Occipital lobe (tissue), 3 donors: ENCODE measurements at places on chromosomes 2 and 18.

DNA sequence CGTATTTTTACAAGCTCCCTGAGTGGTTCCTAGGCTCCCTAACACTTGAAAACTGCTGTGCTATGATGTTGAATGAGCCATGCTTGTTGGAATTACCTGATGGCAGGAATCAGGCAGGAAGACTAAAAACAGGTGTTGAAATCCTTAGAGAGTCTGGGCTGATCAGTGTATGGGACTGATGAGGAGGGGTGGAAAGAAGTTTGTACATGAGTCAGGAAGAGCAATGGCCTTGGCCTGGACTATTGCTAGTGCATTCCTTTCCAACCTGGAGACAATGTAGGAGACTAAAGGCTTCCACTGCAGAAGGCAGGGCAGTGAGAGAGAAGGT is 25.0 kb upstream of the TMBIM1 start:
- DNase-seq = no peak

- DNase-seq = no peak
Measured at GRCh38 chr18:26286008-26286407, 59.8 kb downstream of the TAF4B start.

GRCh38 chr2:176124110-176124946 is 1.8 kb downstream of the HOXD9 start:
- DNase-seq = no peak

DNA sequence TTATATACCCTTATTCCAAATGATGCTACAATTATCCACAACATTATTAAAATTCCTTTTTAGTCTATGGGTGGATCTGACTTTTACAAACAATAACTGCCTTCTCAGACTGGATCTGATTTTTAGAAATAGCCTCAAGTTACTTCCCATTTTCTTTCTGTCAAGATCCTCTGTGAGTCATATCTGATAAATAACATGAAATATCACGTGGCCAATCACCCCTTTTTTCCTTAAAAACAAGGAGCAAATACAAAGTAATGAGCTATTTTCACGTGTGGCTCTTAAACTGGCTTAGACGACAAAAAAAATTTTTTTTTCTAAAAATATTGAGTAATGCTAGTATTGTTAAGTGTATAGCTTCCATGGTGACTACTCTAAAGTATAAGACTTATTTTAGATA is 6.7 kb downstream of the PELI1 start:
- no peak for DNase-seq

GRCh38 chr2:169525434-169525833 is 15.9 kb downstream of the KLHL41 start:
- DNase-seq = no peak

- no peak for DNase-seq
Measured at GRCh38 chr2:111035830-111036441, 84.8 kb upstream of the BCL2L11 start.

- DNase-seq = no peak
Measured at GRCh38 chr2:163173591-163173990, 335.0 kb upstream of the KCNH7 start.

DNA sequence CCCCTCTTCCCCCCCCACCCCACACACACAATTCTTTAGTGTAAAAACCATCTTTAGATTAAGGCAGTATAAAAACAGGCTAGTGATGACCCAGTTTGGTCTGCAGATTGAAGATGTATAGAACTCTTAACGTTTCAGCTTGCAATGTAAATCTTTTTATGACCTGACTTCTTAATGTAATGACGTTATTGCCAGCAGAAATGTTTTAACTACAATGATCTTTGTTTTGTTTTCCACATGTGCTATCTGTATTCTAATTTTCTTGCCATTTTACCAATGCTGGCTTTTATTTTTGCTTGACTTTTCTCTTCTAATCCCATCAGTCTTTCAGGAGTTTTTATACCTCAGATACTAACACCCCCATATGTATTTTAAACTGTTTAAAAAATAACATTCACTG is 25.2 kb downstream of the AGFG1 start:
- DNase-seq = no peak

DNA sequence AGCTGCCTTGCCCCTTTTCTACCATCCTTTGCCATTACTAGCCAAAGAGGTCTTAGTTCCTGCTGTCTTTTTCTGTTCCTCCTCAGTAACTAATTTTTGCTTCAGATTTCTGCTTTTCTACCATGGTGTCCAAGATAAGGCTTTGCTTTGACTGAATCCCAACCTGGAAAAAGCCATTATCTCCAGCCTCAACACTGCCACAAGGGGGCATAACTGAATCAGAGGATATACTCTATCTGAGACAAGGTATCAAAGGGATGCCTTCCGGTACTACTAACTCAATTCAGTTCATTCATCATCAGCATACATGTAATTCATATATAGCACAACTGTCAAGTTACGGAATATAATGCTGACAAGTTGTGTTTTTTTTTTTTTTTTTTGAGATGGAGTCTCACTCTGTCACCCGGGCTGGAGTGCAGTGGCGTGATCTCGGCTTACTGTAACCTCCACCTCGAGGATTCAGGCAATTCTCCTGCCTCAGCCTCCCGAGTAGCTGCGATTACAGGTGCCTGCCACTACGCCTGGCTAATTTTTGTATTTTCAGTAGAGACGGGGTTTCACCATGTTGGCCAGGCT is 11.4 kb downstream of the OSGEPL1 start:
- no peak for DNase-seq

- DNase-seq = no peak
Measured at GRCh38 chr2:95350368-95350767, 52.1 kb upstream of the FAHD2A start.

- no peak for DNase-seq
Measured at GRCh38 chr2:25313711-25314513, 27.8 kb downstream of the DNMT3A start.

DNA sequence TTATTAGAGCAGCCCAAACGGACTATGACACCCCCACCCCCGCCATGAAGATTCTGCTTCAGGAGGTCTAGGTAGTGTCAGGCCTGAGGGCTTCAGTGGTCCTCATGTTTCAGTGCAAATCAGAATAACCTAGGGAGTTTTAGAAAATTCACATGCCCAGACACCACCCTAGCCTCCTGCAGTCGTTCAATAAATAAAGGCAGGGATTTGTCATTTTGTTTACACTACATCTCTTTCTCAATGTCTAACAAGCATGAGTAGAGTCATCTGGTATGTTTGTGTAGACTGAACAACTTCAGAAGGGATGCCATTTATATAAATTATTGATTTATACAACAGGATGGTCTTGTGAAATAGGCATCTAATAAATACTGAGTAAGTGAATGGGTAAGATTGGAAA is 112.1 kb upstream of the SERPINE2 start:
- DNase-seq = no peak

- no peak for DNase-seq
Measured at GRCh38 chr2:57080035-57080434, 896.2 kb downstream of the CCDC85A start.

DNA sequence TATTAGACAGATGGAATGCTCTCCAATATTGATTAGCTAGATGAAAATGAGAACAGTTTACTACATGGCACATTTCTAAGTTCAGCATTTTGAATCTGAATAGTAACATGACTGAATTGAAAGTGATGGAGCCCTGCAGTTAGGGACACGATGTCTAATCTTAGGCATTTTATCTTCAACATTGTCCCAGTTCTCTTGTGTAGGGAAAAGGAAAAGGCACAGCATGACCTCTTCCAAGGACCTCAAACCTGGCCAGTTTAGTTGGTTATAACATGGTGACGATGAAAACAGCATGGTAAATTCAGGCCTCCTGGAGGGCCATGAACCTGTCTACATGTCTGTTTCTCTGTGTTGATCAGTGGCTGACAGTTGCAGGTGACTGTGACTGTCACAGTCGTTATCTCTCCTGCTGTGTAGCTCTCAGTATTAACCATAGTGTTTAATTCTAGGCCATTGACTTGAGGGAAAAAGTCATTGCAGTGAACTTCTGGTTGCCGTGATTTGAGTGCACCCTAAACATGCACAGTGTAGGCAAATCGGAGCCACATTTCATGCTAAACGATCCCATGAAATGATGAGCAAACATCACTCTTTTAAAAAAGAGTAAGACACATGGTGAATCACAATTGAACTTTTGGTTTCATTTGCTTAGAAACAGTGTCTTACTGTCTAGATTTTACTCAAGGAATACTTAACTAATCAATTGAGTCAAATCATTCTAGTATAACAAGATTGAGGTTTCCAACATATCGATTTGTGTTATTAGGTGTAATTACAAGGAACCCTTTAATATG is 129.7 kb downstream of the PHLPP1 start:
- no peak for DNase-seq

DNA sequence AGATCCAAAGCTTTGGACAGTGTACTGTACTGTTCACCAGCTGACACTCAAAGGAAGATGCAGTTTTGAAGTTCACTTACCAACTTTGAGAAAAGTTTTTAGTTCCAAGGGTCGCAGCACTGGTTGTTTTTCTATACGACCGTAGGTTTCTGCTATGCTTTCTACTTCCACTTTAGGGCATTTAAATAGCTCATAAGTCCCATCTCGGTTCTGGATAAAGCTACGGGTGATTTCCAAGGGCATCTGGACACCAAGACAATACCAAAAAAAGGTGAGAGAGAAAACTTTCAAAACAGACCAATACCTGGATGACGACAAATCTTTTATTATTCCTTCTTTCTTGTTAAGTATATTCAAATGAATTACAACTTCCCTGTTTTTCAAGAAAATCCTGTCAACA is 30.3 kb downstream of the C2orf42 start:
- DNase-seq = no peak

DNA sequence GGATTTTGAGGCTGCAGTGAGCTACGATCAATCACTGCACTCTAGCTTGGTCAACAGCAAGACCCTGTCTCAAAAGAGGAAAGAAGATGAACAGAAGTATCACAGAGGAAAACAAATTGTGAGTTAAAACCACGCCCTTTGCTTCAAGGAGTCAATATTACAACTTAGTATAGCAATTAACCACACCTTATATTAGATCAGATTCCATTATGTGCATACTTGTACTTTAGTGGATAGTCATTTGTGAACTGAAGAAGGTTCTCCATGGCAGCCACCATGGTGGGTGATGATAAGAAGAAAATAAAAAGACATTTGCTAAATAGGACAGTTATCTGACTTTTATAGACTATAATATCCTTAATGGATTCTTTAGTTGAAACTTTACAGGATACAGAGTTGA is 72.3 kb upstream of the EFEMP1 start:
- DNase-seq = no peak

DNA sequence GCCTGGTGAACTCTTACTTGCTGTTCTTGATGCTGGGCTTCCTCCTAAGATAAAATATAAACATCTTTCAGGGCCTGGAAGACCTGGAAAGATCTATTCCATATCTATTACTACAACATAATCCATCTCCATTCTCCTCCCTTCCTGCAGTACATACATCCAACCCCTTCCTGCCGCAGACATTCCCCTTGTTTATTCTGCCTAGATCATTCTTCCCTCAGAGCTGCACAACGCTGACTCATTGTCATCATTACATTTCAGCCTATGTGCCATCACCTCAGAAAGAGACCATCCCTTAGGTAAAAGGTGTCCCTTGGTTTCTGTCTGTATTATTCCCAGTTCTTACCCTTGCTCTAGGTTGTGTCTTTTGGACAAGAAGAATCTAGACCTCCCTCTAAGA is 2.5 kb upstream of the CDH7 start:
- no peak for DNase-seq

- no peak for DNase-seq
Measured at GRCh38 chr2:240358080-240358479, 77.4 kb upstream of the GPC1 start.

GRCh38 chr2:28413899-28414295 is 21.2 kb downstream of the FOSL2 start:
- no peak for DNase-seq

GRCh38 chr2:197164141-197164754 is 146.3 kb downstream of the ANKRD44 start:
- DNase-seq = no peak

GRCh38 chr2:183079139-183079775 is 710 bp downstream of the DUSP19 start:
- DNase-seq = no peak

DNA sequence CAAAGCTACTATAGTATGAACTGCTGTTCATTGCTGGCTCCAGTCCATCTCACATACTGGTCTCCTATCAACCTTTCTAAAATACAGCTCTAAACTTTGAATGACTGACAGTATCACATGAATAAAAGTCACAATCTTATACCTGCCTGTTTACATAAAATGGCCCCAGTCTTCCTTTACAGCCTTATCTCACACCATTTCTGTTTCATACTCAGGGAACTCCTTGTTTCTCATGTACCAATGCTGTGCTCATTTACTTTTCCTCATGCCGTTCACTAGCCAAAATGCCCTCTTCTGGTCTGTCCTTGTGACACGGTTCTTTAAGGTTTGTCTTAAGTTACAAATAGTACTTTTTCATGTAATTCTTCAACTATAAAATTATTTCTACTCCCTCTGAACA is 6.2 kb downstream of the ATP5MC3 start:
- no peak for DNase-seq

DNA sequence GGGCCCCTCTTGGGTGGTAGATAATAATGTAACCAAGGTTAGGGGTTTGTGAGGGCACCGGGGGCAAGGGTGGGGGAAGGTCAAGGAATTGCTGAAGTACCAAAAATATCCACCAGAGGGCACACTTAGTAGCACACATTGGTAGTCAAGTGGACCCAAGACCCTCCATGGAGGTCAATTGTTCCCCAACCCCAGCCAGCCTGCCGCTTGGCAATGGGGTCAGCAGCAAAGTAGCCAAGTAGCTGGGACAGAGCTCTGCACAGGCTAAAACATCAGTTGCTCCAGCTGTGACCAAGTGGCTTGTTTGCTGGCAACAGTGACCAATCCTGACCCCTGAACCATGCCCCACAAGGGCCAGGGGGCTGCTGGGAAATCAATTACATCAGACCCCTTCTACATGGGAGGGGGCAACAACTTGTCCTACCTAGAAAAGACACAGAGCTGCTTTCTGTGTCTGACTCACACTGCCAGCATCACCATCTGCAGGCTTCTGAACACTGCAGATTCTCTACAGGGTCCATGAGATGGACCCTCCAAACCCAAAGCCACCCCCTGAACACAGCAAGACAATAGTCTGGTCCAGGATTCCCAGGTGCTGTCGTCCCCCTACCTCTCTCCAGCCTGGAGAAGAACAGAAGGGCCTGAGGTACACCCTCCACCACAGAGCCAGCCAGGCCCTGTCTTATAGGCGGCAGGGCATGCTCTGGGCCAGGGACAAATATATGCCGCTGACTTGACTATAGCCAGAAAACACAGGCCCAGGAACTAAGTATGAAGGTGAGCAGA is 76.0 kb downstream of the EMX1 start:
- DNase-seq = no peak

GRCh38 chr2:132730611-132731010 is 60.6 kb upstream of the LYPD1 start:
- no peak for DNase-seq
